Activated naive CD4-positive, alpha-beta T cell (primary cell): ENCODE measurements at places on chromosomes 1 and 21.

DNA sequence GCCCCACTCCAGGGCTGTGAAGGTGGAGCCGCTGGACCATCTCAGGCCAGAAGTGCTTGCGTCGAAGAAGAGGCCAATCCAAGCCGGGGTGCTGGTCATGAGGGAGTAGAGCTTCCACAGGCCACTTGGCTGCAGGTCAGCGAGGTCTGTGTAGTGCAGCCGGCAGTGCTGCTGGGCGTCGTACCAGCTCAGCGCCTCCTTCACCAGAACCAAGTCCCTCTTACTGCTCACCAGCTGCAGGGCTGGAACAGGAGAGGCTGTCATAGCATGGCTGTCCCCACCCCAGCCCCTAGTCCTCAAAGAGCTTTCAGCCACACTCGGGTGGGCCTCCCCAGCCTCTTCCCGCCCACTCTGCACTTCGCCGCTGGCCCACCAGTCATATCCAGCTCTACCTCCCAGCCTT, 2.2 kb downstream of the CLEC20A start:
- no peak for DNase-seq

DNA sequence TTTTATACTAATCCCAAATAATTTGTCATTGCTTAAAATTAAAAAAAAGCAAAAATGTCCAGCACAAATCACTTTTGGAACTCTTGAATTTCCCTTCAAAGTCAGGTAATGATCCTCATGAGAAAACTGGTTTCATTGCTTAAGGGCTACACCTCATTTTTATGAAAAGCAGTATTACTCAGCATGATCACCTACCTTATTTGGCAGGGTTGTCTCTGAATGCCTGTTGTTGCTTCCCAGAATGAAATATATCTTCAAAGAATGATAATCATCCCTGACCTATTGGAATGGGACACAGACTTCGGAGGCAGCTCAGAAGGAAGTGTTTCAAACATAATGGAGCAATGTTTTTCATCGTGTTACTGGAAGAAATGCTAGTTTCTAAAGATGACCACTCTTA, 29.7 kb downstream of the C1orf21 start:
- no peak for DNase-seq

- no peak for DNase-seq
Measured at GRCh38 chr1:167635156-167635648, 5.2 kb downstream of the RCSD1 start.

DNA sequence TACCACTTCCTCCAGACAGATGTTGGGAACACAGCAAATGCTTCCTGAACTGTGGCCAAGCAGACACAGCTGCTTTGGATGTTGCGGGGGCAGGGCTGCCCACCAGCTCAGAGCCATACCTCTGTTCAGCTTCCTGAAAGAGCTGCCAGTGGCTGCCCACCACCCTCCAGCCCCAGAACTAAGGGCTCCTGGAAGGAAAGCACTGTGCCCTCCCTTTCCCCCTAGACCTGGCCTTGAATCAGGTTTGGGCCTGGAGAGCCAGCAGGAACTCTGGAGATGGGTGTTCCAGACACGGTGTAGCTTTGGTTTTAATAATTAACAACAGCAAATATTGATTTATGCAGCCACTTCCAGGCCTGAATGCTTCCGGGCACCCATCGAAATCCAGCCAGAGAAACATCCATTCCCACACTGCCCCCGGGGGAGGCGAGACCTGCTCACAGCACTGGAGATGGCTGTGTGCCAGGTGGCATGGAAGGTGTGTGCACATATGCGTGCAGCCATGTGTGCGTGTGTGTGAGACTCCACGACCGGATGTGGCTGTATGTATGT, 45.7 kb downstream of the RAP1GAP start:
- no peak for DNase-seq

- DNase-seq = no peak
Measured at GRCh38 chr1:212167098-212167497, 118.1 kb upstream of the PPP2R5A start.

DNA sequence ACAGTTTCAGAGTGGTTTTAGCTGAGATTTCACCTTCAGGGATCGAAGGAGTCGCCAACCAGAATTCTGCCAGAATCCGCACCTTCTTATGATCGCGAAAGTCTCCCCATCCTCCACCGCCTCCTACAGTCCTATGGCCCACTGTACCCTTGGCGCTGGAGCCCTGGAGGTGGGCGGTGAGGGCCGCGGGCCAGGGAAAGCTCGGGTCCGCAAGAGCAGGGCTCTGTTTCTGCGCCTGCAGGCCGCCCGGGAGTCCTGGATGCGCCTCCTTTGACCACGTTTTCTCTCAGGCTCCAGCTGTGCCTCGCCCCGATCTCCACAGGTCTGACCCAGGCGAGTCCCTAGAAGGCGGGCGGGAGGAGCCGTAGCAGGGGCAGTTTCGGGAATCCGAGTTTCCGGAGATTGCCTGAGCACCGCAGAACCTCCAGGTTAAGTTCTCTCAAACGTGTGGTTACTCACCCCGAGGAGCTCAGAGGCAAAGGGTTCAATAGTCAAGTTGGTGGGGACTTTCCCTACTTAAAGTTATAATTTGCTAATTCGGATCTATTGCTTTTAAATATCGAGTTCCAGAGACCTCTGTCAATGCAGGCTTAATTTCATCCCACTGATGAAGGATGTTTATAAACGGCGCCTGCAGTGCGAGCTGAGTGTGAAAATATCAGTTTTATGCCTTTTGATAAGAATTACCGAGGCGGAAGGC, 3.2 kb upstream of the LHX8 start:
- DNase-seq = no peak

DNA sequence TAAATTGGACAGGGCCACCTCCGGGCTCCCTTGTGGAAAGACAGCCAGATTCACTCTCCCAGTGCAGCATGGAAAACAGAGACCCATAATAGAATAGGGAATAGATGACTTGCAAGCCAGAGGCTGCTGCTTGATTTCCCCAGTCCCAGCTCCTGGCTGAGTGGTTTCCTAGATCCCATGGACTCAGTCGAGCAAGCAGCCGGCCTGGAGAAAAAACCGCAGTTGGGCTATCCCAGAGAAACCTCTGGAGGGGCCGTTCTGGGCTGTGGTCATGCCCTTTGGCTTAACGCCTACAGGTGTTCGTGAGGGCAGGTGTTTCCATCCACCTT, 61.7 kb downstream of the ELK4 start:
- DNase-seq = no peak

DNA sequence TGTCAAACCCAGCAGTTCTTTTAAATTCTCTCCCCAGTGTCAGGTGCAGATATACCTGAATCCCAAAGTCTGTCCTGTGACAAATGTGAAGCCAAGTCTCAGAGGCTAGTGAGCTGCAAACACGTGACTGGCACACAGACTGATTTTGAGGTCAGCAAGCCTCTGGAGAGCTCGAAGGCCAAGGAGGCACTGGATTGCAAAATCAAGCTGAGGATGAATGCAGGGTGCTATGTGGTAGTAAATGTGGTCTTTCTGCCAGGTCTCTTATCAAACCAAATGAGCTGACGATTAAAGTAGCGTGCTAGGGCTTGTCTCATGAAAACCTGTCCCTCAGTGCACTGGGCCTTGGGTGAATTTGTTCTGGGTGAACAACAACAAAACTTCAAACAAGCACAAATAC, 20.6 kb downstream of the GPR3 start:
- no peak for DNase-seq
